CD4-positive, CD25-positive, alpha-beta regulatory T cell (primary cell): ENCODE measurements at places on chromosomes 7 and 10. TPM values are rescaled to one million over a fixed set of nuclear protein-coding genes. Genes with fewer than 3 reads are reported as not detected.

VWDE gene
- 0.86 TPM for total RNA-seq

CYTH3 gene
- 14.3 TPM for total RNA-seq

ASIC3 gene
- 5.9 TPM for total RNA-seq

PLPP4 gene
- total RNA-seq, result not detected

AMPH gene
- total RNA-seq, result not detected

AEBP1 gene
- total RNA-seq, result 4.1 TPM
